Stimulated activated CD4-positive, alpha-beta T cell treated with anti-CD3 and anti-CD28 coated beads, Interleukin-4, amount 100 ng/mL, for 48 hours (primary cell): ENCODE measurements at places on chromosomes 5 and 9.

DNA sequence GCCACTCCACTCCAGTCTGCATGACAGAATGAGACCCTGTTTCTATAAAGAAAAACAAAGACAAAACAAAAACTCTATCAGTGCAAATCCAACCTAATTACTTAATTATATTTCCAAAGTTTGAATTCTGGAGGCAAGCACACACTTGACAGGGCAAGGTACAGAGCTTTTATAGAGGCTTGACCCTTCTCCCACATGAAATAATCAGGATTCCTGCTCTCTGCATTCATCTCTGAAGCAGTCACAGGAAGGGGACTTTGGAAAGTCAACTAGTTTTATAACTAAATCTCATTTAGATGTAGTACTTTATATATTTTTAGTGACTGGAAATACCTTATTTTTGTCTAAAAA, 91.9 kb upstream of the CHD1 start:
- DNase-seq, result no peak

DNA sequence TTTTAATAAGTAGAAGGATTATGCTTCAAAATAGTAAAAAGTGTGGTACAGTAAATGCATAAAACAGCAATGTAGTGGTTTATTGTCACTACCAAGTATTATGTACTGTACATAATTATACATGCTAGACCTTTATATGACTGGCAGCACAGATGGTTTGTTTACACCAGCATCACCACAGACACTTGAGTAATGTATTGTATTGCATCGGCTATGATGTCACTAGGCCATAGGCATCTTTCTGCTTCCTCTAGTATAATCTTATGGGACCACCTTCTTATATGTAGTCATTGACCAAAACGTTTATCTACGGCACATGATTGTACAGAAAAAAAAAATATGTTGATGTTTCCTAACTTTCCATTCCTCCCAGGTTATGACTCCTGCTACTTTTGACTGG, 31.9 kb upstream of the SSBP2 start:
- DNase-seq, result no peak

DNA sequence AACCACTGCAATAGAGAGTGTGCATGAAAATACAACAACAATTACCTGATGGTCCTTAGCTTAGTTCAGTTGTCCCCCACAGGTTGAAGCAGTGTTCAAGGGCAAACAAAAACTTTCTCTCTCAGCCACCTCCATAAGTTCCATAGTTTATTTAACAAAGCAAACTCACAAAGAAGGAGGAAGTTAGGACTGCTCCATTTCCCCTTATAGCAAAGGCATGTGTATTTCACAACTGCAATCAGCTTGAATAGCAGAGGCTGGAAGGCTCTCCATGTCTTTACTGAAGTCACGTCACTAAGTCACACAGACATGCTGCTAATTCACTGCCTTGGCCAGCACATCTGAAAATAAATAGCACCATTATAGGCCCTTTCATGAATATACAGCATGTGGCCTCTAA, 43.3 kb downstream of the DOCK8 start:
- DNase-seq, result no peak

DNA sequence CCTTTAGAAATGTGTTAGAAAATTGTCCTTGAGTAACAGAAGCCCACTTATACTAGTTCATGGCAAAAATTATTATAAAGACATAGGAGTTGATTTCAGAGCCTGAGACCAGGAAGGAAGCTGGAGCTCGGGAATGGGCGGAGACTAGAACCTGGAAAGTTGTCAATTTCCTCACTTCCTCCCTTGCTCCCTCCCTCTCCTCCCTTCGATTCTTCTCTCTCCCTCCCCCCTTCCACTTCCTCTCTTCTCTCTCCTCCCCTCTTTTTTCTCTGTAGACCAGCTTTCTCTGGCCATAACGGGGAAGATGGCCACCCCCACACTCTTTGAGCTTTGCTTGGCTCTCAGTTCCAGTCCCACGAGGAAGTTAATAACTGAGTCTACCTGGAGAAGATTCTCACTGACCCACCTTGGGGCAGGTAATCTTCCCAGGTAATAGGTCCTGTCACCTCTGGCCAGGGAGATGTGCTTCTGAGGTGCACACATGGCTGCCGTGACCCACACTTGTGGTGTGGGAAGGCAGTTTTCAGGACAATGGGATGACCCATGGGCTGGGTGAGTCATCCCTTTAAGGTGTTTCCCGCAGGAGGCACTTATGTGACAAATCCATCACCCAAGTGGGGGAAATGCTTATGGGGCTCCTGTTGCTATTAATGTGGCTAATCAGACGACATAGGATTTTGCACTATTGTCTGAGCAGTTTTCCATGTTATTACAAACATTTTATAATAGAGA, 78.7 kb downstream of the HSPA4 start:
- DNase-seq, result no peak

GRCh38 chr9:69671311-69671878, 776 bp downstream of the APBA1 start:
- DNase-seq, result no peak

GRCh38 chr5:5296051-5296450, 126.4 kb upstream of the ICE1 start:
- DNase-seq, result no peak

GRCh38 chr5:2182020-2182419, 299.3 kb upstream of the IRX4 start:
- DNase-seq, result no peak

DNA sequence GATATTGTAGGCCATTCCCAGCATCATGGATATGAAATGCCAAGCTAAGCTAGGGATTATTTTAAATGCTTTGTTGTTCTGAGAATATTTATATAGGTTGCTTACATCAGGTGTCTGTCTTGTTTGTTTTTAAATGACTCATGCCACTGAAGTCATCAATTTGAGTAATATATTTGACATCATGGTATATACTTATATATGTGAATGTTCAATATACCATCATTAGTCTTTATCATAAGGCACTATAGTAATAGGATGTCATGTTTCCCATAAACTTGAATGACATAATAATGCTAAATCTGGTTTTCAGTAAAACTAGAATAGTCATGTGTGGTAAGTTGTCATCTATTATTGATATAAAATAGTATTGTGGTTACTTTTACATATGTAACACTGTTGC, 13.1 kb downstream of the C9orf85 start:
- DNase-seq, result no peak

DNA sequence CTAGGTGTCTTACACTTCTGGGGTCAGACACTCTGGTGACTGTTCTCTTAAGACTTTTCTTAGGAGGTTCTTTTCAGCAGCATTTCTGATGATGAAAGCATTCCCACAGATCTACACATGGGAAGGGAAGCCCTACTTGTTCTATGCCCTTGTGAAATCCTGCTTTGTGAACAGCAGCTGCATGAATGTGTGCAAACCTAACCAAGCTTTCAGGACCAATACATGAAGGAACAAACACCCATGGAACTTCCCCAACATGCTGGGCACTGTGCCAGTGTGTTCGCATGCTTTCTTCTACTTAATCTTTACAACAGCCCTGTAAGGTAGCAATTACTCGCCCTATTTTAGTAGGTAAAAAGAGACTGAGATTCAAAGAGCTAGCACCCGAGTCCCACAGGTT, 439.9 kb upstream of the KLF4 start:
- DNase-seq, result no peak

GRCh38 chr5:28561522-28561921, 1523.1 kb upstream of the CDH9 start:
- no peak for DNase-seq

DNA sequence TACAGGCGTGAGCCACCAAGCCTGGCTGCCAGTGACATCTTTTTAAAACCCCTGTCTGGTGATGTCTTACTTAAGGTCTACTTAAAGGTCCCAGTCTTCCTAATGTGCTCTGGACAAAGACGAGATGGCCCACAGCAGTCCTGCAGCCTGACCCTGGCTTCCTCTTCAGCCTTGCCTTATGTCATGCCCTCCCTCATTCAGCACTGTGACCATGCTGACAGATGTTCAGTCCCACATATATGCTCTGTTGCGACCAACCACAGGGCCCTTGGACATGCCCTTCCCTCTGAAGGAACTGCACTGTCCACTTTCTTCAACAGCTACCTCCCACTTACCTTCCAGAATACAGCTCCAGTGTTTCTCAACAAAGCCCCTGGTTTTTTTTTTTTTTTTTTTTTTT, 172.8 kb upstream of the PANK3 start:
- no peak for DNase-seq

- no peak for DNase-seq
Observed at GRCh38 chr5:66198837-66199236, 54.7 kb downstream of the SREK1 start.

- no peak for DNase-seq
Observed at GRCh38 chr5:141778683-141779082, 96.7 kb upstream of the ARAP3 start.

DNA sequence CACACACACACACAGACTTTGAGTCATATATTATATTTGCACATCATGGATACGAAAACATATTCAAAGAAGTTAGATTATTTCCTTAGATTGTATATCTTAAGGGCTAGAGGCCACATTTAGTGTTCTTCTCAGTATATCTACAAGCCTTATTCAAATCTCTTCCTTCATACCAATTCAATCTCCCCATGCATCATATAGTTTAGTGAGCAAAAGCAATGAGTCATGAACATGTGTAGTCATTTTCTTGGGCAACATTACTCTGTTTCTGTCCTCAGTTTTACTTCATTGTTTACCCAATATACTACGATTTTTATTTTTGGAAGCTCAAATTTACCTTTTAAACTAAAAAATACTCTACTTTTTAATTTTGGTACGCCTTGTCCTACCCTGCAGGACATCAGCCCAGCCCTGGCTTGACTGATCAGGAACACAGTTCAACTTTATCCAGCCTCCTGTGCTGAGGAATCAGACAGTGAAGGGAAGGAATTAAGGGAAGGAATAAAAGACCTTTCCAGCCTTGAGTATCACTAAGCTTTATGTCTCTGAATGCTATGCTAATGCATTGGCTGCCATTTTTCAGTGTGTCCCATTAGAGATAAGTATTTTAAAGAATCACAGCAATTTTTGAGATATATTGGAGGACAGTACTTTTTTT, 101.7 kb upstream of the FST start:
- no peak for DNase-seq

- DNase-seq, result no peak
Observed at GRCh38 chr5:134552301-134552700, 26.8 kb downstream of the JADE2 start.

- no peak for DNase-seq
Observed at GRCh38 chr5:122400938-122401337, 88.9 kb downstream of the SNCAIP start.

DNA sequence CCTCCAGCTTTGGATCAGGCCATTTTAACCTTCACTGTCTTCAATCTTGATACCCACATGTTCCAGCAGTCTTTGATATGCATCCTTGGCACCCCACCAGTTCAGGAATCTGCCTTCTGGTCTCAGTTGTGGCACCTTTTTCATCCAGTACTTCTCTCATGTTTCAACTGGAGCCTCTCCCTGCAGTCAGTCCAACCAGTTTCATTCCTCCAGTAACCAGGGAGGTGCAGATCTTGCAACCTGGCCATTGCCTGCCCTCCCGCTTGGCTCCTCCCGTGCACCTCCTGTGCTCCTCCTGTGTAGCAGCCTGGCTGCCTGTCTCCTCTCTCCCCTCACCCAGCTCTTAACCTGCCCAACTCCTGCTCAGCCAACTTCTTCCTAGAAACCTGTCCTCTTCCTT, 20.2 kb downstream of the FUBP3 start:
- no peak for DNase-seq

DNA sequence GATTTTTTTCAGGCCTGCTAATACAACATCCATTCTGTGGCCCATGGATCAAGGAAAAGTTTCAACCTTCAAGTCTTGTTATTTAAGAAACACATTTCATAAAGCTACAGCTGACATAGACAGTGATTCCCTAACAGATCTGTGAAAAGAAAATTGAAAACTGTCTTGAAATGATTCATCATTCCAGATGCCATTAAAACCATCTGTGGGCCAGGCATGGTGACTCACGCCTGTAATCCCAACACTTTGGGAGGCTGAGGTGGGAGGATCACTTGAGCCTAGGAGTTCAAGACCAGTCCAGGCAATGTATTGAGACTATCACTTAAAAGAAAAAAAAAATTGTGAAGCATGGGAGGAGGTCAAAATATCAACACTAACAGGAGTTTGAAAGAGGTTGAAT, 6.0 kb downstream of the RAPGEF6 start:
- DNase-seq, result no peak

- DNase-seq, result no peak
Observed at GRCh38 chr5:4252385-4252784, 656.8 kb downstream of the IRX1 start.

- no peak for DNase-seq
Observed at GRCh38 chr5:56306433-56307150, 73.5 kb upstream of the ANKRD55 start.

GRCh38 chr5:1125030-1125357, 13.1 kb upstream of the SLC12A7 start:
- DNase-seq, result no peak

GRCh38 chr5:14635656-14636055, 28.9 kb upstream of the OTULIN start:
- DNase-seq, result no peak

DNA sequence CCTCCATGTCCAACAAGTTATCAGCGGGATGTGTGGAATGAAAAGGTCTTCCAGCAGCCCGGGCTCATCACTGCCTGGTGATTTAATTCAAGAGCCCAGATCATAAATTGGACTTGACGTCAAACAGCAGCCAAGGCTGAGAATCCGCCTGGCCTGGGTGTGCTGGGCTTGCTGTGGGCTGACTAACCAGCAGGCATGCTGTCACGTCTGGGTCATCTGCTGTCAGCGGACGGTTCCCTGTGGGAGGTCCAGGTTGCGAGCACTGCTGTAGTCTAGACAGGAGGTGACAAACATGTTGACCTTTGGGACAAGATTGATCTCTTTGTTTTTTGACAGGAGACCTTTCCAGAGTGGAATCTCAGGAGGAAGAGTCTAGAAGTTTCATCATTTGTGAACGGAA, 289.7 kb downstream of the OSTF1 start:
- no peak for DNase-seq

DNA sequence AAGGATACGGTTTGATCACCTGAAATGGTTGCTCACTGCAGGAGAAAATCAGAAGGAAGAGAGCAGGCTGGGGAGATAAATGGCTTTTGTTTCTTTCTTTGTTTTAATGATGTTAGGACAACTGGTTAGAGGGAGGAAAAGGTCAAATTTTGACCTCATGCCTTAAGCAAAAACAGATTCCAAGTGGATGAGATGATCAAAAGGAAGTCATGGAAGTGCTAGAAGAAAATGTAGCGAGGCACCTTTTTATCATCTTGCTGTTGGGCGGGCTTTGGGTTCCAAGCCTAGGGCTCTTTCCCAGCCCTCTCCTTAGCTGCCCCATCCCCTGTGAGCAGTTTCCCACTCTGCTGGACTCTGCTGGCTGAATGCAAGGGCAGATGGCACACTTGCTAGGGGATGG, 127.9 kb downstream of the ADAMTS2 start:
- no peak for DNase-seq

DNA sequence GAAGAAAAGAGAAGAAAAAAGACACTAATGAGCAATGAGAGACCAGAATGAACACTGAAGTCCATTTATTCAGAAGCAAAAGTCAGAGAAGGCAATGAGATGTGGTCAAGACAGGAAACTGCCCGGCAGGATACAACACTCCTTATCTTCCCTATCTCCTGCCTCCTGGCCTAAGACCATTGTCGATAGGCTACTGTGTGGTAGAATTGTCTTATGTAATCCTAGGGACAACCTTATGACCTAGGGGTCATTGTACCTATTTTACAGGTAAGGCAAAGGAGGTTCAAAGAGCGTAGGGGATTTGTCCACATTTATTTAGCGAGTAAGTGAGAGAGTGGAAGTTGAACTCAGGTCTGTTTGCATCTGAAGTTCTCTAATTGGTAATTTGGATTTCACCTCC, 63.0 kb upstream of the PTPN3 start:
- DNase-seq, result no peak
